ENCODE measurements at places on chromosomes 7 and 10.

- no peak for DNase-seq
Measured at GRCh38 chr7:2255145-2256139, 13.4 kb downstream of the NUDT1 start.

- DNase-seq: no peak
Measured at GRCh38 chr7:157946398-157947060, 609.7 kb downstream of the DNAJB6 start.

- DNase-seq: no peak
Measured at GRCh38 chr10:2885288-2886278, 181.8 kb upstream of the PFKP start.

- no peak for DNase-seq
Measured at GRCh38 chr10:124262971-124263370, 155.8 kb downstream of the OAT start.

- DNase-seq: no peak
Measured at GRCh38 chr10:113916053-113916452, 61.6 kb downstream of the NHLRC2 start.

- DNase-seq: no peak
Measured at GRCh38 chr7:128100949-128101713, 69.9 kb upstream of the LRRC4 start.

DNA sequence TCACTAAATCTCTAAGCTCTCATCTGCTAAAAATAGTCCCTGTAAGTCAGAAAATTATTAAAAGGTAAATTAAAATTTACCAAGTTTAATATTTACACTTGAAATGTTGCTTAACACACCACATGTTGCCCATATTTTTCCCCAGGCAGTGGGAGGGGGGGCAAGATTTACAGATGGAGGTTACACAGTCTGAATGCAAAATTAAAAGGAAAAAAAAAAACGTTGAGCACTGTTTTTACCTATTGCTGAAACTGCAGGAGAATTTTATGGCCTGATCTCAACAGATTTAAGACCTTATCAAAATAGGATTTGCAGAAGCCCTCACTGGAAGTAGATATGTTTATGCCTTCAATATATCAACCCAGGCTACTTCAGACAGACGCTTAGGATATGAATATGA is 133.4 kb downstream of the SFMBT2 start:
- no peak for DNase-seq

- DNase-seq: no peak
Measured at GRCh38 chr10:12333380-12334185, 15.8 kb upstream of the CAMK1D start.

DNA sequence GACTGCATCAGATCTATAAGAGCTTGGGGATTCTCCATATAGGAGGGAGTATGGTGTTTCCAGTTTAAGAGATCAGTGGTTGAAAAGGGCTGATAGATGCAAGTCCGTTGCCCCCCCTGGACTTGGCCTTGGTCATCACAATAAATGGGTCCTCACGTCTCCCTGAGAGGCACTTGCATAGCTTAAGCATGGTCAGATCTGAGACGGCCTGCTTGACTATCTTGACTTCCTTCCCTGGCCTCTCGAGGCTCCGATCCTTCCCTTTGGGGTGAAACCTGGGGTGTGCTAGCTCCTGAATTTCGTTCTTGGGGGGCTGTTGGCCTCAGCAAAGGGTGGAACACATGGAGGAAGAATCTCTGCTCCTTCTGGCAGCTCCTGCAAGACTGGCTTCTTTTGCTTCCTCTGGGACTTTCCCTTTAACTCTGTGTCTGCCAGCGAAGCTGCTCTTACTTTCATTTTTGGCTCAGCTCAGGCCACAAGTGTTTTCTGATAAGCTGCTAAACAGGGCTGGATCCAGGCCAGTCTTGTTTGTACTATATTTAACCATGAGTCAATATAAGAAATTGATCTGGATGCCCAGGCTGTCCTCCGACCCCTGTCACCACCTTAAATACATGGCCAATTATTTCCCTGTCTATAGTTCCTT is 11.2 kb upstream of the ZNF485 start:
- DNase-seq: no peak

DNA sequence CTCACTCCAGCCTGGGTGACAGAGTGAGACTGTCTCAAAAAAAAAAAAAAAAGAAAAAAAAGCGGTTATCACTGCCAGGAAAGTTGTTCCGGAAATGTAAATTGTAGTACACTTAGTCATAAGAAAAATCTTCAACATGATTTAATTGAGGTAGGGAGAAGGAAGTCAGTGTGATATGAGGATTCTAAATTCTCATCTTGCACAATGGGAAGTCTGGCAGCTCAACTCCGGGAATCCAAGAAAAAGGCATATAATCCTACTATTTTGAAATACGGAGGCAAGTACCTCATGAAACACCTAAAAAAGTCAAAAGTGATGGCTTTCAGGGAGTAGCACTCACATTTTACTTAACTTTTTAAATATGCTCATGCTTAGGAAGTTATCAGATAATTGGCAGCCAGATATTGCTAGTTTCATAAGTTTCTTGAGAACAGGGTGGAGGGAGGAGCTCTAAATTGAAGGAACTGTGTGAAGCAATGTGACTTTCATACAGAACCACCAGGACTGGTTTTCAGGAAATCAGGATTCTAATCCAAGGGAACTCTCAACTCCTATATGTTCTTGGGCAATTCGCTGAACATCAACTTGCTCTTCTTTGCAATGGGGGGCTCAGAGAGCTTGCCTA is 2.7 kb upstream of the C7orf25 start:
- DNase-seq: no peak

- DNase-seq: no peak
Measured at GRCh38 chr7:39937366-39938153, 12.5 kb upstream of the CDK13 start.

DNA sequence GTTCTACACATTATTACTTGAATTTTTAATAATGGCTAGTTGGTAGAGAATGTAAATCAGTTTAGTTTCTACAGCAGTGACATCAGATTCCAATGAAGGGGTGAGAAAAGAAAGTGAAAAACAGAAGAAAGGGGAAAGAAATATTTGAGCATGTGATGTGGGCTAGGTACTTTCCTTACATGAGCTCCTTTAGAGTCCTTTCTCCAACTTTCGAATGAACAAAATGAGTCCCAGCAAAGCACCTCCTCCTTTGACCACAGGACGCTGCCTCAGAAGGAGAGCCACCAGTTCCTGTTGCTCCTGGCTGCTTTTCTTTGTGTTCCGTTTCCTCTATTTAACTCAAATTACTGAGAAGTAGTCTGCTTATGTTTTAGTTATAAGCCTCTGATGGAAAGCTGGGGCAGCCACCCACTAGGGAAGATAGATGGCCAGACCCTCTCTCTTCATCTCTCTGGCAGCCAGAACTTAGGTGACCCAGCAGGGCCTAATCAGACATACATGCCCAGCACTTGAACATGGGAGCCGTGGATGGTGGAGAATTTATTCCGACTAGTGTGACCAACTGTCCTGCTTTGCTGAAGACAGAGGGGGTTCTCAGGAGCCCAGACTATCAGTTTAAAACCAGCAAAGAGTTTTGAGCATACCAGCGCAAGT is 82.4 kb upstream of the NME8 start:
- no peak for DNase-seq

DNA sequence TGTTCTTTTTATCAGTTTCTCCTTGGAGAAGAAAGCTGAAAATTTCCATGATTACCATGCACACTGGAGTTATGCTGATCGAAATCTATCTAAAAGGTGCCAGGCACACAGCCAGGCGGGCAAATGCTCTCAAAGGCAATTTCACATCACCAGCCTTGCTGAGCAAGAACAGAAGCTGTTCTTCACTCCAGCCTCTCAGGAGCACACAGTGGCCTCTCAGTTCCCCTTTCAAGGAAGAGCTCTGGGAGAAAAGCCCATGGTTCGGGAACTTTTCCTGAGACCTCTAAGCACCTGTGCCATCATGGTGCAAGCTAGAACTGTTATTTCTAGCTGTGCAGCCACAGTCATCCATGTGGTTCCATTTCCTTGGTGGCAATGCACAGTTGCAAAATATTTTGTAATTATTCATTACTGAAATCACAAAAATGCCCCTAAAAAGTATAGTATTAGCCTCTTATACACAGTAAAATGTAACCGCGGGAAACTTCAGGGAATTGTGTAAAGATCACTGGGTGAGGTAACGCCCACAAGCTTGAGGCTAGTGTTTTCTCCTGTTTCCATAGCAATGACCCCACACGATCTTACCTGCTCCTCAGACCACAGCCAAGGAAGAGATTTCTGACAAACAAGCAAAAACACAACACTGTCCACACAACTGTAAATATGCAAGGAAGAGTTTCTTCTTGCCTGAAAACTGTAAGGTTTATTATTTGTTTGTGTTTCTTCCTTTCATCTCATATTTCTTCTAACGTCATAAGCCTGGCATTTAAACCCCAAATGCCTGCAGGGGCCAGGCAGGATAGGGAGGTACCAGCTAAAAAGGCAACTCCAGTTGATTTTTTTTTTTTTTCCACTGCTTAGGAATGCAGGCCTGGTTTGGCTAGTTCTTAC is 121.2 kb downstream of the FAM107B start:
- DNase-seq: no peak

- no peak for DNase-seq
Measured at GRCh38 chr10:91415816-91416215, 5.7 kb downstream of the HECTD2 start.

DNA sequence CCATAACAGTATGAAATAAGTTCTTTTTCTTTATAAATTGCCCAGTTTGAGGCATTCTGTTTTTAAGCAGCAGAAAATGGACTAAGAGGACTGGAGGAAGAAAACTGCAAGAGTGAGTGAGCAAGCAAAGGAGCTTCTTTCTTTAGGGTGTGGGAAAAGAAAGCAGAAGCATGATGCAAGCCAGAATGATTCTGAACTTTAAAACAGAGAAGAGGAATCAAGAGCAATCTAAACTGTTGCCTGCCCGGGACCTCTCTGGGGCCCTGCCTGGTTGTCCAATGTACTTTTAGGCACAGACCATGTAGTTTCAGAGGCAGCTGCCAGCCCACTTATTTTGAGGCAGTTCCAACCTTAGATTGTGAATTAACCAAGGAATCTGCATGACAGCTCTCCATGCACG is 186.3 kb downstream of the PLPP4 start:
- no peak for DNase-seq

DNA sequence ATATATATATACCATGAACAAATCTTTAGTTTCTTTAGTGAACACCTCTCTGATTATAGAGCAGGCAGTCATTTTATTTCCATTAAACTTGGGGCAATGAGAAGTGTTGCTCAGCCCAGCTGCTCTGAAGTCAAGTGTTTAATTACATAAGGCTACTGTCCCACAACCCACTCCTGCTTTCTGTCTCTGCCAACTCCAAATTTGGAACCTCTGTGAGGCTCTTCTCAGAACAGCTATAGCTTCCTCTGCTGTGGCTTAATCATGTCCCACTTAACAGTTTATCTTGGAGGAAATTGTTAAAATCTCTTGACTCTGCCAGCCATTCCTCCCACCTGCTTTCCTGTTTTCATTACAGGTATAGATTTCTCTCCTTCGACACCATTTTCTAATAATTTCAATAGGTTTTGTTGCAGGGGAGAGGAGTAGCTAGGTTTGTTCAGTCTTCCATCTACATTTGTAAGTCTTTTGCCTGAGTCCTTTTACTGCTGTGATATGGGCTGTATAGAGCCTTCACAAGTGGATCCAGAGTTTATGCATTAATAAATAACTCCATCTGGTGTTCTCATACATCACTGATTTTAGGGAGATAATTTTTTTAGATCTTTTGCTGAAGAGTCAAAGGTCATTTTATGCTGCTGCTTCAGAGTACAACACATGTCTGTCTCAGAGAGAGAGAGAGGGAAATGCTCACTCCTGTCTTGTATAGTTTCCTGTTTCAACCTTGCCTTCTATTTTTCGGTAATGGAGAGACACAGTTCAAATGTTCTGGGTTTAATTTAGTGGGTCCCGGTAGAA is 170.4 kb downstream of the WNT2 start:
- DNase-seq: no peak

GRCh38 chr7:82211333-82211732 is 232.2 kb downstream of the CACNA2D1 start:
- DNase-seq: no peak

DNA sequence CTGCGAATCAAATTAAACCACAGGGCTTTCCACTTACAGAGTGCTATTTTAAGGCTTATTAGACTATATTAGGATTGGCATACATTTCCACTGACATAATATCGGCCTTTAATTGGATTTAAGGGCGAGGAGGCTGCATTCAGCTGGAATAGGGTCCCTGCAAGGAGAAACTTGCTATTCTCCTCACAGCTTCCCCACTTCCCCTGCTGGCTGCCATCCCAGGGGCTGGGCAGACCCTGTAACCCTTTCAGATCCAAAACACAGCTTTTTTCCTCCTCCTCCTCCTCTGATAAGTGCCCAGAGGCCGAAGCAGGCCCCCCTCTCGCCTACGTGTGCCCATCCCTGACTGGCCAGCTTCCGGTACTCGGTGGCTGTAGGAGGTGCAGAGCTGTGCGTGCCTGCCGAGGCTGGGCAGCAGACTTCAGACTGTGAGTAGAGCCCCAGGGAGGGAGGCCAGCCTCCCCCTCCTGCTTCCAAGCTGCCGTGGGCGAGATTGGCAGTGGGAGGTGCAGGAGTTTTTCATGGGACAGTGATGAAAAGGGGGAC is 224.2 kb downstream of the PLXNA4 start:
- no peak for DNase-seq

GRCh38 chr10:103648251-103648635 is 154.7 kb downstream of the NEURL1 start:
- DNase-seq: no peak

GRCh38 chr10:8424555-8425211 is 370.2 kb downstream of the GATA3 start:
- no peak for DNase-seq

DNA sequence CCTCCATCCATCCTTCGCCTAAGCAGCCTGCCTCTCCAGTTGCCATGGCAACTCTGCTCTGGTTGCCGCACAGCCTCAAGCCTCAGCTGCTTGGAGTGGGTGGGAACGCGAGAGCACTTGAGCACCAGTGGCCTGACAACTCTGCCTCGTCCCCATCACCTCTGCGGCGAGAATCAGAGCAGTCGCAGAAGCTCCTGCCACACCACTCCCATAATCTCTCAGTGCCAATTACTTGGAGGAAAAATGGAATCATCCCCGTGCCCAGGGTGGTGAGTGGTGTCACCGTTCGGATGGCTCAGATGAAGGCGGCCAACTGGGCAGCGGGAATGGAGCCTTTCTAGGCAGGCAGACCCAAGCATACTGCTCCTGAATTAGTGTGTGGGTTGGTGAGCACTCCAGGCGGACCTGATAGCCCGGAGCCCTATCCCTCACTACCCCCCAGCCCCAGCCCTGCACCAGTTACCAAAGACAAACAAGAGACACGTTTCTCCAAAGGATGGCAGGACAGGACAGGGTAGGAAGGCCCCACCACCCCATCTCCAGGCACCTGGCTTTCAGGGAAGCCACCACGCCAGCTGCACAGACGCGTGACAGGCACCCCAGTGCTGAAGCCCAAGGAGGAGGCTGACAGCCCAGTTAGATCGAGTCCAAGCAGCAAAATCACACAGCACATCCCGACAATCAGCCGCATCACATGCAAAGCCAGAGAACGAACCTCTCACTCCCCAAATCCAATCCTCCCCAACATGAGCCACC is 335.4 kb downstream of the PTPRN2 start:
- no peak for DNase-seq

DNA sequence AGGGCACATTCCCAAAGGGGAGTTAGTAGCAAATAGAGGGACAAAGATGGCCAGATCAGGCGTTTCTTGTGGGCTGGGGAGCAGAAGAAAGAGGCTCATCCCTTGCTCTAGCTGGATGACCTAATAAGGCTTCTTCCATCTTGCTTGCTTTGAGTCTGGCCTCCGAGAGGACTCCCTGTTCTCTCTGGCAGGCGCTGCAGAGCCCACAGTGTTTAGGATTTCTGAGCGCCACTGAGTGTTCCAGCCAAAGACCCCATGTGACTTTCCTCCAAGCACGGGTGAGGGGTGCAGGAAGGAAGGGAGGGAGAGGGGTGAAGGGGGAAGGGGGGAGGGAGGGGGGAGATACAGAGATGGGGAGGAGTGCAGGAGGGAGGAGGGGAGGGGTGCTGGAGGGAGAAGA is 203.8 kb upstream of the SVIL start:
- no peak for DNase-seq

All from T-cell (primary cell).